ENCODE measurements at places on chromosomes 2 and 18.

GRCh38 chr18:50649821-50650220, 89.9 kb downstream of the MAPK4 start:
- no peak for DNase-seq

- DNase-seq: no peak
Measured at GRCh38 chr2:143856978-143857377, 662.9 kb downstream of the ZEB2 start.

DNA sequence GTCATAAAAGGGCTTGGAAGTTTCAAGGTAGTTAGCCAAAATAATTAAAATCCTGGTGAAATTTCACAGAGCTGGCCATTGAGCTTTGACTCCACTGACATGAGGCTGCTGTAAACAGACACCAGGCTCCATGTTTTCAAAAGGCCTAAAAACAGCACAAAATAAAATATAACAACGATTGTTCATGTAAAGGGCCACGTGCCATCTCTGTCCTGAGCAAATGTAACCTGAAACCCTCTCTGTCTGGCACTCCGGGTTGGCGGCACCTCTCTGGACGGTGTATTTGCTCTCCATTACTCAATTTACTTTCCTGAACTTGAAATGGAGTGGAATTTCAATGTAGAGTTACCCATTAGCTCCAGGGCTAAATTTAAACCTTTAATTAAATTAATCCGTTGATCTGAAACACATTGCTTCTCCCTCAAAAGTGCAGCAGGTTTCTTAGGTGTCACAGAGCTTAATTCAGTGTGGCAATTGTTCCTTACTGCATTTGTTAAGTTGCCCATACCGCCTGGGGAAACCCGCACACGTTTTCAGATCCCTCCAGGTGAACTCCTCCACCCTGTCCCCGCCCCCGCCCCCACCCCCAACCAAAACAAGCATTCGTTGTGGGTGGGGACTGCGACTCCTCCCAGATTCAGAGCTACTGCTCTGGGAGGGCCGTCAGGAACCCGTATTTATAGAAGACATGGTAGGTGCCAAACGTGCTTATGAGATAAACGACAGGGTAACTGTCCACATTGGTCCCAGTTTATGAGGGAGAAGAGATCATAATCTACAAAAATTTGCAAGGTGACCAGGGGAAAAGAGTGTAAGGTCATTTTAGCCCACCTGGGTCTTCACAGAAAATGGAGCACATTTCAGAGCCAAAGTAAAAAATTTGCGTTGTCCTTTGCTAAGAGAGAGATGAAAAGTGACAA, 1.2 kb upstream of the CABLES1 start:
- peak; percentile 20 for DNase-seq

DNA sequence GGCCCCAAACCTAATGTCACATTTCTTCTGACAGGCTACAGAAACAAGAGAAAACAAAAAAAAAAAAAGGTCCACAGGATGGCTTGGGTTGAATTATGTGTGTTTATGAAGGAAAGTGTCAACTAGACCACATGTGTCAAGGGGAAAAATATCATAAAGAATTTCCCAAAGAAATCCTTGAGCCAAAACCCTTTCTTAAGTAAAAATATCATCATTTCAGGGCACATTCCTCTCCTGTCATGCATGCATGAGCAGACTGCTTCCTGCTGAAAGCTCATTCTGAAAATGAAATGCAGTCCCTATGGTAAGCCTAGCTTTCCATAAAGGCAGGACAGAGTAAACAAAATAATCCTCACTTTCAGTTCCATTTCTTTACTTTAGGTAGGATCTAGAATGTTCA, 85.7 kb upstream of the RBBP8 start:
- no peak for DNase-seq

- DNase-seq: peak; percentile 32
Measured at GRCh38 chr2:187875261-187876141, 321.3 kb upstream of the TFPI start.
